CD4-positive, alpha-beta memory T cell (primary cell): ENCODE measurements at places on chromosomes 6 and 20. TPM values are rescaled to one million over a fixed set of nuclear protein-coding genes. Genes with fewer than 3 reads are reported as not detected.
A peak's percentile ranks its signal among the peaks of the same experiment; 100 is the strongest.

Gene BPIFB4
- polyA plus RNA-seq, result not detected

DNA sequence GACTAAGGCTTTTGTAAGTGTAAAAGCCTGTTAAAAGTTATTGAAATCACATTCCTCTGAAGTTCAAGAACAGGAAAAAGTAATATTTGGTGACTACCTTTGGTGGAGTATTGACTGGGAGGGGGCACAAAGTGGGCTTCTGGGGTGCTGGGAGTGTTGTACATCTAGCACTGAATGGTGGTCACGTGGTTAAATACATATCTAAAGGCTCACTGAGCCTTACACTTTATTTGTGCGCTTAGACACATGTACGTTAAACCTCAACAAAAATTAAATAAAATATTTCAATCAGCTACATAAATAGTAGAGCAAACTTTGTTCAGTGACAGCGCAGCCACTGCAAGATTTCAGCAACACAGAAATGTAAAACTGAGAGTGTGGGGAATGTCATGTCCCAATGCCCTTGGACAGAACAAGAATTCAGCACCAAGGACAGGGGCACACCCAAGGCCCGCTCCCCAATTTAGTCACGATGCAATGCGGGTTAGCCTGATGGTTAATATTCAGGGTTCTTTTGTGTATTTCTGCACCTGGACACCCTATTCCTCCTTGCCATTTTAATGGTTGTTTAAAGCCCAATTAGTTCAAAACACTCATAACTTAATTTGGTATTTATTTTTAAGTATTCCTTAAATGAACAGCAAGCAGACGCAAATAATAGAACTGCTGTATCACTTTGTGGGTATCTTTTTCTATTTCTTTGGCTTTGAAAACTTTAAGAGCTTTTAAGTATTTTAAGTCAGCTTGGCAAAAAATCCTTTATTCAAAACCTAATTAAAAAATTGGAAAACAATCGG lies 37.4 kb downstream of the ANGPT4 start:
- no peak for DNase-seq

DNA sequence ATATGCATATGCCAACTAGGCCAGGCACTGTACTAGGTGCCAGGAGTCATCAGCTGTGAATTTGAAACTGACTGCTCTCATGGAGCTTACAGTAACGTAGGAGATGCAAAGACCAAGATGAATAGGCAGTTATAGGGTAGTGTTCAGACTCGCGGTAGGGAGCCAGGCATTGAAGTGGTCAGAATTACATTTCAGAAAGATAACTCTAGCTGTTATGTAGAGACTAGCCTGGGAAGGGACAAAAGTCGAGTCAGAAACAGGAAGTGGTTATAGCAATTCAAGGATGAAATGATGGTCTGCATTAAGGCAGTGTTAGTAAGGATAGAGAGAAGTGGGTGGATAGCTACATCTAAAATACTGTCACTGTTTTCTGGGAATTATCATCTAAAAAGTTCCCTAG lies 56.6 kb downstream of the PCMT1 start:
- no peak for DNase-seq

GRCh38 chr6:135866445-135867123 lies 15.1 kb downstream of the PDE7B start:
- no peak for DNase-seq

- no peak for DNase-seq
Measured at GRCh38 chr6:154134471-154135147, 95.6 kb downstream of the OPRM1 start.

DNA sequence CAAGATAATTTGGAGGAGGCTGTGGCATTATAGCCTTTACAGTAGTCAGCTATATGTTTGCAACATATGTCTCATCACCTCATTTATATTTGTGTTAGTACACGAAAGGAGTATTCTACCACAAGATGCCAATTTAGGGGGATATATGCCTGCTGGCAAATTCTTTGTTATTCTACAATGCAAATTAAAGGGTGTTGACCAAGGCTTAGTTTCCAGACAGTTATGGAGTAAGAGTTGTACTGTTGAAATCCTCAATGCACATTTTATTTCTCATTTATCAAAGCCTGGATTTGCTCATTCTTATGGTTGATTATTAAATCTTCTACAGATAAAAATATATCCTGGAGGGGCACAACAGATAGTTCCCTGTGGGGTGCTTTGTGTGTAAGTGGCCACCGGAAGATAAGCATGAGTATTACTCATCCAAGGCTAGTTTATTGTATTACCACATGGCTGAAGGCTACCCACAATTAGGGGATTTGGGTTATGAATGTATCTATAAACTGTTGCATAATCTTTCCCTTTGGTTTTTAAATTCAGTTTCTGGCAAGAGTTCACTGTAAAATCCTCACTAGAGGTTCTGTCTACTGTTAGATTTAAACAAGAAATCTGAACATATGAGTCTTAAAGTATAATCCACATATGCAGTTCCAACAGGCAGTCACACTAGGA lies 9.0 kb downstream of the CST9 start:
- no peak for DNase-seq

GRCh38 chr20:58938541-58938940 lies 42.5 kb upstream of the NELFCD start:
- DNase-seq, result no peak

DNA sequence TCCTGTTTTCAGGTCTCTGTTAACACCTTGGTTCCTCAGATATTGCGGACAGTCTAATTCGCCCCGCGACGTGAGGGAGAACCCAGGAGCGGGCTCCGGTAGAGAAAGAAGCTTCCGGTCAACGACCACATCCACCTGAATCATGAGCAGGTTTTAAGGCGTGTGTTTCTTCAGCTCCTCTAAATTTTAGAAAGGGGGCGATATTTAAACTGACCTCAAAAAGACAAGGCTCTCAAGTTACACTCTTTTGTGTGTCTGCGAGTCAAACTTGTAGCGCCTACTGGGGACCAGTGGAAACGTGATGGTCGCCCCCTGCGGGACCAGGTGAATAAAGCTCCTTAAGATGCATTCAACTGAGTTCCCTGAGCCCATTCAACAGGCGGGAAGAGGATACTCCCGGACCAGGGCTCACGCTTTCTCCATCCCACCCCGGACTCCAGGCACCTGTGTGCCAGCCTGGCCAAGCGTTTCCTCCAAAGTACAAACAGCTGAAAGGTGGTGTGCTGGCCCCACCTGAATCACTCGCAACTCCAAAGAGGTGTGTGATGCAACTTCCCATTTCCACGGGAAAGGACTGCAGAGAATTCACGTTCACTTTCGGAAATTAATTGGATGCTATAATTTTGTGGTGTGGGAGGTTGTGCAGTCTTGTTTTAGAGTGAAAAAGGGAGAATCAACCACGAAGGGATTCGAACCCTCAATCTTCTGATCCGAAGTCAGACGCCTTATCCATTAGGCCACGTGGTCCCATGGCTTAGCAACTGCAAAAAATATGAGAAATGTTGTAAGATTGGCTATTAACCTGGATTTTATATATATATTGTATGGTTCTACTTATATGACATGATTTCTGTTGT lies 17.0 kb downstream of the GPX5 start:
- peak; percentile 57 for DNase-seq

GRCh38 chr6:13147376-13147775 lies 181.0 kb downstream of the TBC1D7 start:
- DNase-seq, result no peak

DNA sequence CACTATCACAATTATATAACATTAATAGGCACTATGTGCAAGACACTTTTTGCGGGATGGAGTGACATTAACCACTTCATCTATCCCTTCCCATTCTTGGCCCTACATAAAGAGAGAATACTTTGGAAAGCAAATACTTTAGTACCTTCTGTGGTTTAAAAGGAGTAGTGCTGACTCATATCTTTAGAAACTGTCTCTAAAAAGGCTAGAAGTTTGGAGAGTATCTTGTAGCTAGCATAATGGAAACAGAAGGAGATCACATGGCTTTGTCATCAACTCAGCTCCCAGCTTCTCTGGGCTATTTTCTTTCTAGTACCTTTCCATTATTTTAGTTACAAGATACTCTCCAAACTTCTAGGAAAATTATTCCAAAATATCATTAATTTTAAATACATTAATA lies 157.5 kb downstream of the ADGRG6 start:
- DNase-seq, result no peak

Gene CDH4
- polyA plus RNA-seq, result not detected
